ENCODE measurements at places on chromosomes 2 and 18. TPM values are rescaled to one million over a fixed set of nuclear protein-coding genes. Genes with fewer than 3 reads are reported as not detected.

Gene TOGARAM2
- total RNA-seq = 3.5 TPM

DNA sequence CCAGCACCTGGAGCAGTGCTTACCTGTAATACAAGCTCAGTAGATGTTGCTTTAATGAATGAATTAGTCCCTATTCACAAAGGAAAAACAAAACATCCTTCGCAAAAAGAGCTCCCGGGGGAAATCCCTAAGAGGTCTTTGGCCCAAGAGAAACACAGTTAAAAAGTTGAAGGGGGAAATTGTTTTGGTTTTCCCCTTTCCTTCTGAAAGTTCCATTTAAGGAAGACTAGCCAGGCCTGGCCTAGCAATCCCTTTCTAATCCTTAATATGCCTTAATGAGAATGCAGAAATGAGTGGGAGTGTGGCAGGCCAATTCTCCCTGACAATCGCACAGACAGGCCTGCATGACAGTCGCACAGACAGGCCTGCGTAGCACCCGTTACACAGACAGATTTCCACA is 33.5 kb upstream of the REL start:
- no peak overlapping the region for H3K4me3 ChIP-seq
- H3K27ac ChIP-seq = no peak overlapping the region
- H3K4me1 ChIP-seq = no peaks in the 10 kb centered on the region
- no peak for DNase-seq

Gene IL1A
- not detected for total RNA-seq

Gene ALK
- total RNA-seq = not detected

Gene OTOF
- 0.29 TPM for total RNA-seq

- H3K27me3 ChIP-seq = no peaks in the 10 kb centered on the region
- H3K4me1 ChIP-seq = peaks cover 16% of the 10 kb centered on the region
- no peak overlapping the region for H3K27ac ChIP-seq
- no peak overlapping the region for H3K4me3 ChIP-seq
- no peaks in the 10 kb centered on the region for H3K36me3 ChIP-seq
Observed at GRCh38 chr2:38438883-38439612, 62.0 kb upstream of the ATL2 start.

Gene KCNG2
- total RNA-seq = not detected

Gene G6PC2
- 0.55 TPM for total RNA-seq

- no peak overlapping the region for H3K27ac ChIP-seq
- DNase-seq = no peak
- no peaks in the 10 kb centered on the region for H3K36me3 ChIP-seq
- H3K27me3 ChIP-seq = no peaks in the 10 kb centered on the region
- no peaks in the 10 kb centered on the region for H3K4me1 ChIP-seq
- no peak overlapping the region for H3K4me3 ChIP-seq
Observed at GRCh38 chr2:166675553-166675952, 181.5 kb upstream of the SCN7A start.

DNA sequence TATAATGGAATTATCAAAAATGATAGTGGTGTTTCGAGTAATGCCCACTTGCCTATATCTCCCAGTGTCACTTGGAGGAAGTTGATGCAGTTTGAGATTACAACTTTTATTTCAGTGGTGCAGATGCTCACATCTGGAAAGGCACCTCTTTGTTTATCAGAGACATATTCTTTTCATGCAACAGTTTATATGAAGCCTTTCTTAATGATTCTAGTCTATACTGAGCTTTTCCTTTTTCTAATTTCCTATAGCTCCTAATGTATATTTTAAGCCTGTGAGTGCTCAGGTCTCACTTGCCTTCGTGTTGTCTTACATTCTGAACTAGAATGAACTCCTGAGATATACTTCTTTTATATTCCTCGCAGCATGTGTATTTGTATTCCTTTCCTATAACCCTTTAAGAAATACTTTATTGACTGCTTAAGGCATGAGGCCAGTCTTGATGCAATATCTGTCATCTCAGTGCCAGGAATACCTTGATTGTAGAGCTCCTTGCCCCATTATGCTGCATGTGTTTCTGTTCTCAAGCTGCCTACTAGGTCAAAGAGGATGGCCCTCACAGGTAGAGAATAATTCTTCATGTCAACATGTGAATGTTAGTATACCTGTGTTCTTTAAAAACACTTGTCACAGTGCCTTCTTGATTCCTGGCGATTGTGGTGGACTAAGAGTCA is 52.6 kb downstream of the VRK2 start:
- no peaks in the 10 kb centered on the region for H3K4me1 ChIP-seq
- H3K27me3 ChIP-seq = no peaks in the 10 kb centered on the region
- no peaks in the 10 kb centered on the region for H3K36me3 ChIP-seq
- no peak for DNase-seq
- no peak overlapping the region for H3K27ac ChIP-seq

GRCh38 chr2:182729710-182730339 is 13.8 kb downstream of the DNAJC10 start:
- no peak overlapping the region for H3K27ac ChIP-seq
- no peaks in the 10 kb centered on the region for H3K27me3 ChIP-seq
- H3K36me3 ChIP-seq = peaks cover 11% of the 10 kb centered on the region
- no peak for DNase-seq
- no peaks in the 10 kb centered on the region for H3K4me1 ChIP-seq

Gene COLEC11
- total RNA-seq = 4.5 TPM

GRCh38 chr18:7977897-7978296 is 410.8 kb downstream of the PTPRM start:
- no peaks in the 10 kb centered on the region for H3K36me3 ChIP-seq
- no peaks in the 10 kb centered on the region for H3K4me1 ChIP-seq
- H3K27me3 ChIP-seq = no peaks in the 10 kb centered on the region
- no peak overlapping the region for H3K4me3 ChIP-seq
- no peak overlapping the region for H3K27ac ChIP-seq
- DNase-seq = no peak

DNA sequence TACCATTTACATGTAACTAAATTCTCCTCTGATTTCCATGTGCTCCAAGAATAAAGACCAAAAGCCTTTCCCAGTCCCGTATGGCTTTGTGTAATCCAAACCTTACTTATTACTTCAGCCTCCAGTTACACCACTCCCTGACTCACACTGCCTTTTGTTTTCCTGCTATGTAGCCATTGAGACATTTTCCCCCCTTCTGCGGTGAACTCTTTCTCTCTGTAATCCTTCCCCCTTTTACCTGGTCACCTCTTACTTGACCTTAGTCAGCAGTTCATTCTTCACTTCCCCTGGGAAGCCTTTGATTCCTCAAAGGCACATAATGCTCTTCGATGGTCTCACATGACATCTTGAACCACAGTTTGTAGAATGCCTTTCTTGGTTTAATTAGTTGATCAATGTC is 256.0 kb upstream of the FANCL start:
- no peak overlapping the region for H3K4me3 ChIP-seq
- no peak overlapping the region for H3K27ac ChIP-seq
- DNase-seq = no peak
